Muscle of back (tissue), 13 donors: ENCODE measurements at places on chromosomes 13 and 19.

- DNase-seq, result no peak
Observed at GRCh38 chr19:5139583-5140325, 170.8 kb downstream of the KDM4B start.

DNA sequence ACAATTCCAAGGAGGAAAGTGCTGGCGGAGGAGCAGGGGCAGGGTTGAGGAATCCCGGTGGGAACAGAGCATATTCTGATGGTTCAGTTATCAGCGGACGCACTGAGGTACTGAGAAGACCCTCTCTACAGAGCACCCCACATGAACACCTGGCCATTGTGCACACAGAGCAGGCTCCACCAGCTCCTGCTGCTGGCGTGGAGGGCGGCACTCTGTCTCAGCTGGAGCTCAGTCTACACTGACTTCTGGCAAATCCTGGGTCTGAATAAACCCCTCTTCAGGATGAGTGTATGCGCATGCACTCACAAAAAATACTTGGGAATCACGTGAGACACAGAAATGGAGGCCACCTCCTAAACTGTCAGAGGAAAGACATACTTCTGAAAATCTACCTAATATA is 114.4 kb upstream of the IRS2 start:
- DNase-seq, result no peak

GRCh38 chr19:944663-945241 is 18.9 kb downstream of the ARID3A start:
- DNase-seq, result no peak

- DNase-seq, result no peak
Observed at GRCh38 chr13:86906127-86906874, 764.9 kb upstream of the SLITRK5 start.

DNA sequence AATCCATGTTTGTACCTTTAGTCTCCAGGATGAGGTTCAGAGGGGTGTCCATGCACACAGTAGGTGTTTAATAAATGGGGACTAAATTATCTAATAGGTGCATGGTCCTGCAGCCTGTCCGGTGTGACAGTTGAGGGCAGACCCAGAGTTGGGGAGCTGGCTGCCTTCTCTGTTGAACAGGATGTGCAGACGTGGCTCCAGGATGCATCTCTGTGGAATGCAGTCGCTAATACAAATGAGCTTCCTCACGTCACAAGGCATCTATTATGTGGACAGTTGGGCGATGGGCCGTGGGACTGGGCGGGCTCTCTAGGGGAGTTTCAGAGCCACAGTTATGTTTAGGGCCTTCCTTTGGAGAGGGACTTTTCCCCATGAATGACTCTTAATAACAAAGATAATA is 71.0 kb downstream of the SIPA1L3 start:
- peak; percentile 68 for DNase-seq

- DNase-seq, result no peak
Observed at GRCh38 chr13:107250628-107251027, 682.7 kb upstream of the ARGLU1 start.
